Stimulated activated CD8-positive, alpha-beta memory T cell treated with anti-CD3 and anti-CD28 coated beads, Interleukin-15, amount 100 ng/mL, for 48 hours (primary cell): ENCODE measurements at places on chromosomes 1 and 21.

- peak; percentile 58 for DNase-seq
These were observed at the start of gene RCC2 for GRCh38 chr1:17439250-17440073. RCC2 (minus strand) TSS chr1:17439677; CDS start chr1:17438514, 1,163 bp downstream.

- no peak for DNase-seq
These were observed 3.9 kb upstream of the ARHGAP30 start for GRCh38 chr1:161073474-161074121.

DNA sequence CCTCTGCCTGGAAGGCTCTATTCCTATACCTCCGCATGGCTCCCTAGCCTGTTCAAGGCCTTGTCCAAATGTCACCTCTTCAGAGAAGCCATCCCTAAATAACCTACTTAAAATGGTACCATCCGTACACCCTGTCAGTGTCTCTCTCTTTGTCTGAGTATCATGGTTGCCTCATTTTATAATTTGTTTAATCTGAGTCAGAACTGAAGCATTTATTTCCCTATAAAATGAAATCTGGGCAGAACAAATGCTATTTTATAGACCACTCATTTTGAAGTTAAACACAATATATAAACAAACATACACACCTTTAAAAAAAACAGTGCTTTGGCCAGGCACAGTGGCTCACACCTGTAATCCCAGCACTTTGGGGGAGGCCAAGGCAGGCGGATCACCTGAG lies 30.2 kb downstream of the RERE start:
- no peak for DNase-seq

DNA sequence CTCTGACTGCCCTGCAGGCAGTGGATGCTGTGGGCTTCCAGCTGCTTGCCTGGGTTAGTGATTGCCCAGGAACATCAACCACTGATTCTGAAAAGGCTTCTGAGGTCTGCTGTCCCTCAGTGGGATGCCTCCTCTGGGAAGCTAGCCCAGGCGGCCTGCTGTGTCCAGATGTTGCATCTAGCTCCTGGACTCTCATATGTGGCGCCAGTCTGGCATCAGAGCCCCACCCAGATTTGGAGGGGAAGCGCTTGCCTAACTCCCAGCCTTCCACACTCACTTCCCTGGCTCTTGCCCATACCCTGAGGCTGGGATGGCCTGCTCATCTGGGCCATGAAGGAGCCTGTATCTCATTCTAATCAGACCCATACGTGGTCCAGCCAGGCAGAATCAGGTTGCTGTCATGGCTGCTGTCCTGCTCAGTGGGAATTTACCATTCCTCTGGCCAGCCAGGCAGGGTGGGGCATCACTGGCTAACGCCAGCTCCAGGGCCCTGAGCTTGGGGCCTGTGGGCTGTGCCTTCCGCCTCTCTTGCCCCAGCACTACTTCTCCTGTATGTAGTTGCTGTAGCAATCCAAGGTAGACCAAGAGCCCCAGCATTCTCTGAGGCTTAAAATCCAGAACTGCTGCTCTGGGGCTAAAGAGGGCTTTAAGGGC lies 4.1 kb downstream of the CSF1 start:
- no peak for DNase-seq

- DNase-seq, result no peak
These were observed 39.7 kb upstream of the TMEM125 start for GRCh38 chr1:43229826-43230780.
